ENCODE measurements at places on chromosomes 3 and 15. TPM values are rescaled to one million over a fixed set of nuclear protein-coding genes. Genes with fewer than 3 reads are reported as not detected.

DNA sequence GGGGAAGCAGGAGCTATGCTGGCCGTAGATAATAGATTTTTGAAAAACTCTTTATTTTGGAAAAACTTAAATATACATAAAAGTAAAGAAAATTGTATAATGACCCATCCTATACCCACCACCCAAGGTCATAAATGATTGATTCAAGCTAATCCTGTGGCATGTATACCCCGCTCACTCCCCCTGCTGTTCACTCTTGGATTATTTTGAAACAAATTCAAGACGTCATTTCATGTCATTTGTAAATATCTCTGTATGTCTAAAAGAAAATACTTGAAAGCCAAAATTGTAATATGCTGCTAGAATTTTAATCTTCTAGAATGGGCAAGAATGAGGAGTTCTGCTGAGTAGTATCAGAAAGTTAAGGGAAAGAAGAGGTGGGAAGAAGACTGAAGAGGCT lies 241.7 kb downstream of the FEZF2 start:
- peak; percentile 11 for DNase-seq

- DNase-seq: no peak
Measured at GRCh38 chr3:38573111-38573510, 76.4 kb downstream of the SCN5A start.

GRCh38 chr3:17329927-17330326 lies 412.5 kb downstream of the TBC1D5 start:
- DNase-seq: no peak

DNA sequence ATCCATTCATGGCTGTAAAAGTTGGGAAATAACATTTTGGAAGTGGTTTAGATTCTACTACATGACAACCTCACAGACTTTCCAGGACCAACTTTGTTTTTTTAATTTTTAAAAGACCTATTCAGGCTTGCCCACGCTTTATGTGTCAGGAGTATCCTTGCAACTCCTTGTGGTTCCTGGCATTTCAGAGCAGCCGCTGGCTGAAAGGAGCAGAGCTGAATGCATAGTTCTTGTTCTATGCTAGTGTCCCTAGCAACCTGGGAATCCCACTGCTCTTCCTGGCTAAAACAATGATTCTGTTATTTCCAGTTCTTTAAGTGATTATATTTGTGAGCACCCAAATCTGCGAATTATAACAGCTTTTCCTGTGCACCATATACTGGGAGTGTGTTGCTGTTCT lies 34.9 kb downstream of the CP start:
- DNase-seq: no peak

DNA sequence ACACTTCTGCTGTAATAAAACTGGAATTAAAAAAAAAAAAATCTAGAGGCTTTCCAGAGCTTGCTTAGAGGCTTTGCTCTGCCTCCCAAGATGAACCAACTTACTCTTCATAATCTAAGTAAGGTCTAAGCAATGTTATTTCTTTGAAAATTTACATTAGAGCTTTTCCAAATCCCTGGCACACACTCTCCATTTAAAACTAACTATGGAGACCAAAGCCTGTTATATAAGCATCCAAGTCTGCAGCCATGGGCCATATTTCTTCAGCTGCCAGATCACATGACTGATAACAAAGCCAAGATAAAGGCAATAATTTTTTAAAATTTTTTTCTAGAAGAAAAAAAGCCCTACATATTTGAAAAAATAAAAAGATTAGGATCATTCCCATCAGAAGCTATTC lies 55.0 kb upstream of the ARHGEF3 start:
- DNase-seq: no peak

DNA sequence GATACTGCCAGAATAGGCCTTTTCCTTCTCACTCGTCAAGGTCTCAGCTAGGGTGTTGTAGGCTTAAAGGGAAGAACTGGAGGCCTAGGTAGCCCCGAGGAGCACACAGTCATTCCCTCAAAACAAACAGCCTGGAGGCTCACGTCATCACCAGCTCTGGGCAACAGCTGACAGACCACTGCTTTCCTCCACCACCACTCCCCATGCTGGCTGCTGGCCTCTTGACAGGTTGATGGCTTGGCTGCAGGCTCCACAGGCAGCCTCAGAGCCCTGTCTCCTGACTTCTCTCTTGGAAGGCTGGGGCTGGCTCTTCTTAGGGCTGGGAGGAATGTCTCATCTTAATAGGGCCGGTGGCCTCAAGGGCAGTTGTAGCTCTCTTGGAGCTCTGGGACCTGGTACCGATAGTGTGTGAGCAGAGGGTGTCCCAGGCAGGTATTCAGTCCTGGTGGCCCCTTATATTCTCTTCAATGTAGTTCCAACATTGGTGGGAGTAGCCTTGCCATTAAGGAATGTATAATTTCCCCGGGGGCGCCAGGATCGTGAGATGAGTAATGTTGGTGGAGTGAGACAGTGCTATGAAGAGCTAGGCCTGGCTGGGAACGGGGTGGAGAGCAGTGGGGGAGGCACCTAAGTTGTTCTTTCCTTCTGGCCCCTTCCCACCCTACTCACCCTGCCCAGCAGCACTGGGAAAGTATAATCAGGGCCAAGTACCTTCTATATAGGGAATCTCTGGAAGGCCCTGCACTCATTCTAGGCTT lies 6.1 kb upstream of the AP2M1 start:
- DNase-seq: peak; percentile 84

DNA sequence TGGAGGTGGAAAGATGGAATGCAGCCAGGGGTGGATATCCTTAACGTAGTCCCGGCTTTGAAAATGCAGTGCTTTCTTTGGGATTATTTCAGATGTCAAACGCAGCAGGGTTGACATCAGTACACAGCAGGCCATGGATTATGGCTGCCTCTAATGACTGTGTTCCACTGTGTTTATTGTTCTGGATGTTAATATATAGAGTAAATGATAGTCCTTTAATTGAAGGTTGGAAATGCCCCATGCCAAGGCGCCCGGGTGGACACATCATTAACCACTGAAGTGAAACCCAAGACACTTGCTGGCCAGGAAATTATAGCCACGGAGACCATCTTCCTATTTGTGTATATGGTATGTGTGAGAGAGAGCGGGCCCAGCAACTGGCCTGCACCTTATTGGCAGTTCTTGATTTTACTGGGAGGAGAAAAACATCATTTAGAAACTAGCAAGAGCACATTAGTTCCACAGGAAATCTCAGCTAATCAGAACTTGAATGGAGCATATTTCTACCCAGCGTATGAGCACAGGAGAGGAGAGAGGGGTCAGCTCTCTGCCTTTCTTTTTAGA lies 254.9 kb upstream of the RASGRP1 start:
- DNase-seq: no peak

- DNase-seq: no peak
Measured at GRCh38 chr3:12468757-12469156, 15.5 kb upstream of the TSEN2 start.

GRCh38 chr3:54206874-54207273 lies 84.5 kb downstream of the CACNA2D3 start:
- DNase-seq: no peak

DNA sequence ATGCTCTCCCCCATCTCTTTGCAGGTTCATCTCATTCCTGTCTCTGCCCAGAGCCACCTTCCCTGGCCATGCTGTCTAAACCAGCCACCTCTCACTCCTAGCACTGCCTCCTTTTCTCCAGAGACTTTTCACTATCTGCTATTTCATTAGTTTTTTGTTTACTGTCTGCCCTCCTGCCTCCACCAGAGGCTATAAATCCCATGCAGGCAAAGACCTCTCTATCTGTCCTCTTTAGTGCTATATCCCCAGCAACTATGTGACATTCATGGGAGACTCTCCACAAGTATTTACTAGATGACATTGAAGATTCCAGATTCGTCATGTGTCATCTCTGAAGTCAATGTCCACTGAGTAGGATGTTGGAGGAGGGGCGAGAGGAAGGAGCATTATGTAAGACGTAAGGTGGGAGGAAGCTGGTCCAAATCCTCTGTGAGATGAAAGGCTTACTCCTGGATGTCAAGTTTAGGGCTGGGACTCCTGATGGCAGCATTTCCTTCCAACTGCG lies 3.4 kb upstream of the FAM43A start:
- DNase-seq: no peak

- peak; percentile 73 for DNase-seq
Measured at GRCh38 chr3:69999140-70000027, at the start of gene SAMMSON. Gene SAMMSON (plus strand): TSS chr3:69999733.

DNA sequence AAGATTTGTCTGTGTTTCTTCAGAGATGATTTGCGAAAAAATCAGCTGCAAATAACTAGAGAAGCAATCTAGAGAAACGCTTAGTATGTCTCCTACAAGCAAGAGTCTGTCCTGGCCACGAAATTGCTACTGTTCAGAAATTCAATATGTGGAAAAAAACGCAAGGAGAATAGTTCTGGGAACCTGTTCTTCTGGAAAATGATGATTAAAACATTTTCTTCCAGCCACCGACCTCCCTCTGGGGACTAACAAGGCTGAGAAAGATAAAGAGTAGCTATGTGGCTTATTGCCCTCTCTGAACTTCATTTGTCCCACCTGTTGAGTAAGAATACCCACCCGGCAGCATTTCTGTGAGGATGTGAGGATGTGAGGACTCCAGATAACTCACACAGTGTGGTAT lies 31.6 kb downstream of the SNTN start:
- no peak for DNase-seq

GRCh38 chr3:149658744-149659497 lies 1.1 kb upstream of the WWTR1 start:
- DNase-seq: no peak

- no peak for DNase-seq
Measured at GRCh38 chr15:32880642-32881041, 162.8 kb downstream of the GREM1 start.

DNA sequence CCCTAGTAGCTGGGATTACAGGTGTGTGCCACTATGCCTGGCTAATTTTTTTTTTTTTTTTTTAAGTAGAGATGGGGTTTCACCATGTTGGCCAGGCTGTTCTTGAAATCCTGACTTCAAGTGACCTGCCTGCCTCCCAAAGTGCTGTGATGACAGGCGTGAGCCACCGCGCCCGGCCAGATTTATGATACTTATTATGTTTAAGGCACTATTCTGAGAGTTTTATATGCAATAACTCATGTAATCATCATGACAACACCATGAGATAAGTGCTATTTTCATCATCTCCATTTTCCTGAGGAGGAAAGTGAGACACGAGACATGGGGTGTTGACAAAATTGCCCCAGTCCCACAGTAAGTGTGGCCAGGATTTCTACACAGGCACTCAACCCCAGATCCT lies 366.4 kb upstream of the TRIM42 start:
- no peak for DNase-seq

DNA sequence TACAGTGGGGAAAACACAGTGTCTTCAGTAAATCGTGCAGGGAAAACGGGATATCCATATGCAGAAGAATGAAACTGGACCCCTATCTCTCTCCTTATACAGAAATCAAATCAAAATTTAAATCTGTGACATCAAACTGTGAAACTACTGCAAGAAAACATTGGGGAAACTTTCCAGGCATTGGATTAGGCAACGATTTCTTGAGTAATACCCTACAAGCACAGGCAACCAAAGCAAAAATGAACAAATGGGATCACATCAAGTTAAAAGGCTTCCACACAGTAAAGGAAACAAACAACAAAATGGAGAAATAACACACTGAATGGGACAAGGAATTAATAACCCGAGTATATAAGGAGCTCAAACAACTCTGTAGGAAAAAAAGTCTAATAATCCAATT lies 165.3 kb downstream of the PLCL2 start:
- no peak for DNase-seq

GRCh38 chr3:124602980-124603627 lies 127.1 kb upstream of the UMPS start:
- DNase-seq: no peak

GRCh38 chr3:32817257-32817557 lies 590 bp upstream of the TRIM71 start:
- DNase-seq: no peak

- no peak for DNase-seq
Measured at GRCh38 chr3:95751509-95751908, 1062.9 kb upstream of the EPHA6 start.

DNA sequence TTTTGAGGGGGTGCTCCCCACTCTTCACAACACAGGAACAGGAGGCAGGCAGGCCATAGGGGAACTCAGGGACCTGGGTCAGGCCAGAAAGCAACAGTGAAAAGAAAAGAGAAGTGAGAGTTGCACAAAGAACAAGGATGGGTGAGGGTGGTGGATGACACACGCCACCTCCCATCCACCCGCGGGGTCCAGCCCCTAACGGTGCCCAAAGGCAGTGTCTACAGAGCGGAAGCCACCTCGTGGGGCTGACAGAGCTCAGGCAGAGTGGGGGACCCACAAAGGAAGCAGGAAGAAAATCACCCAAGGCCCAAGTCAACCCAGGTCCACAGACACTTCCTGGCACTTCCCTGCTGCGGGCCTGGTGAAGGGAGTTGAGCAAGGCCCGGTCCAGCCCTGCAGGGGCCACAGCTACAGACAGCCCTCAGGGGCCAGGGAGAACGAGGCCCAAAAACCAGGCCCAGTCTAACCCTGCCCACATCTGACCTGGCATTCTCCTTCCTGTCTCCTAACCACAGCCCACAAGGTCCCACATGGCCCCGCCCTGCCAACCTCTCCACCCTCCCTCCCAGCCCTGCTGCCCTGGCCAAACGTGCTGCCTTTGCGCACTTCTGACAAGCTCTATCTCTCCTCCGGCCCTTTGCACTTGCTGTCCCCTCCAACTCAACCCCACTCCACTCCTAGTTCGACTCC lies 5.9 kb downstream of the NUP210 start:
- no peak for DNase-seq

DNA sequence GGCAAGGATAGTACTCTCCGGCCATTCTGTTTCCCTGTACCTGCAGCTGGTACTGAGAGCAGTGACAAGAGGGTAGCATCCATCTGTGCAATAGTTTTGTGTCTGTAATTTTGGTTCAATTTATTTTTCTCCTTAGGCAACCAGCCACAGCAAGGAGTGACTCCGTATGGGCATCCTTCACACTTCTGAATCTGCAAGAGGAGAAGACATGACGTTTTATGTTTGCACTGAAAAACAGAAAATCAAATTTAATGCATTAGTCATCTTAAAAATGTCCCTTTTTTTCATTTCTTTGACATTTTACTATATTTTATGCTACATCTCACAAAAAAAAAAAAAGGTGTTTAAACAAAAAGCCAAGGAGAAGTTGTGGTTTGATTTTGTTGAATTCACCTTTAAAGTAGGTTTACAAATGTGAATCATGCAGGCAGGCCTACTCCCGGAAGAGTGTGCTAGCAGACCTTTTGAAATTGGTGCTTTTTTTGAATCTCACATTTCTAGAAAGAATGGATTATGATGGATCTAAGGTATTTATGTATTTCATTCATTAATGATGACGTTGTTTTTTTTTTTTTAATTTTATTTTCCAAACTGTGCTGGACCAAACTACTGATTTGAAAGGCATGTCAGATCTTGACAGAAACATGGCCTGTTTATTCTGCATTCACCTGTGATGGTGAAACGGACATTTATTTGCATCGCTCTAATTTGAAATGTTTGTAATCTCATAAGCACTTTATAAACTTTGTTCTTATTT lies 28.1 kb downstream of the IGSF10 start:
- DNase-seq: no peak

Gene CAND2
- 2.9 TPM for total RNA-seq

Gene TRMT10C
- 27.2 TPM for total RNA-seq

Gene LRTM1
- not detected for total RNA-seq

Gene GOLGA6A
- total RNA-seq: not detected

Gene WDR48
- 68.6 TPM for total RNA-seq

Gene CACNA1D
- under 0.01 TPM for total RNA-seq

Gene OCA2
- under 0.01 TPM for total RNA-seq

Gene SNTN
- total RNA-seq: not detected

Gene CHRNB4
- total RNA-seq: not detected

Gene ZMYND10
- total RNA-seq: 1.1 TPM

Gene OSBPL10
- 9.5 TPM for total RNA-seq

Gene FBN1
- total RNA-seq: 283 TPM

Gene ZNF502
- 5.7 TPM for total RNA-seq

Gene GOLGA6D
- total RNA-seq: not detected

Gene CFAP91
- total RNA-seq: not detected

Gene NR1I2
- total RNA-seq: not detected

Gene EFCAB12
- total RNA-seq: under 0.01 TPM

All from IMR-90 (cell line).